Epithelial cell of proximal tubule (primary cell): ENCODE measurements at places on chromosomes 3 and 15. TPM values are rescaled to one million over a fixed set of nuclear protein-coding genes. Genes with fewer than 3 reads are reported as not detected.
A peak's percentile ranks its signal among the peaks of the same experiment; 100 is the strongest.

GRCh38 chr3:184532940-184533732, 28.4 kb upstream of the EPHB3 start:
- DNase-seq: no peak

- DNase-seq: no peak
Measured at GRCh38 chr3:43286841-43287499, 630 bp downstream of the SNRK start.

- DNase-seq: no peak
Measured at GRCh38 chr3:35832140-35832571, 192.8 kb downstream of the ARPP21 start.

GRCh38 chr3:8938021-8938420, 25.3 kb downstream of the RAD18 start:
- DNase-seq: no peak

GRCh38 chr3:128178782-128179483, 25.7 kb downstream of the EEFSEC start:
- DNase-seq: no peak

- DNase-seq: peak; percentile 96
Measured at GRCh38 chr3:179801263-179801662, 148.4 kb downstream of the USP13 start.

GRCh38 chr3:100160521-100160920, 46.2 kb upstream of the FILIP1L start:
- no peak for DNase-seq

DNA sequence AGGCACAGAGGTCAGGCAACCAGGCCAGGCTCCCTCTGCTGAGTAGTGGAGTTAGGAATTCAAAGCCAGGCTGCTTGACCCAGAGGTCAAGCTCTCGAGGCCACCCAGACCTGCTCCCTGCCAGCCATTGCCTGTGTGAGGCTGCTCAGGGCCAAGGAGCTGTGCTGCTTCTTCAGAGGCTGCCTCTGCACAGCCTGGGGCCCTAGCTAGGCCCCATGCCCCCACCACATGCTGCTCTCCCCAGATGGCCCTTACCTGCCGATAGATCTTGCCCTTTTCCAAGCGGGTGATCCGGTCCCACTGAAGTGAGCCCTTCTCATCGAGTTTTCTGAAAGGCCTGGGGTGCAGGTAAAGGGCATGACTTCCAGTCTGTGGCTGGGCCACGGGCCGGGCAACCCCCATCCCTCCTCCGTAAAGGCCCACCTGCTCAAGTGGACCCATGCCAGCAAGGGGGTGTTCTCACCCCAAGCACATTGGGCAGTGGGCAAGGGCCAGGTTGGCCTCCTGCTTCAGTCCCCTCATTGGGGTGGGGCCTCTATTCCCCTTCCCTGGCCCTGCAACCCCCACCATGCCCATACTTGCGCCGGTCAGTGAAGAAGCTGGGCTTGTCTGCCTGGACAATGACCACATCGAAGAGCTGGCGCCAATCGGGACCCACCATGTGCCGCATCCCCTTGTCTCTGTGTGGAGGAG, 6.5 kb downstream of the NT5DC2 start:
- no peak for DNase-seq

GRCh38 chr3:2096216-2096615, 2.5 kb upstream of the CNTN4 start:
- no peak for DNase-seq

DNA sequence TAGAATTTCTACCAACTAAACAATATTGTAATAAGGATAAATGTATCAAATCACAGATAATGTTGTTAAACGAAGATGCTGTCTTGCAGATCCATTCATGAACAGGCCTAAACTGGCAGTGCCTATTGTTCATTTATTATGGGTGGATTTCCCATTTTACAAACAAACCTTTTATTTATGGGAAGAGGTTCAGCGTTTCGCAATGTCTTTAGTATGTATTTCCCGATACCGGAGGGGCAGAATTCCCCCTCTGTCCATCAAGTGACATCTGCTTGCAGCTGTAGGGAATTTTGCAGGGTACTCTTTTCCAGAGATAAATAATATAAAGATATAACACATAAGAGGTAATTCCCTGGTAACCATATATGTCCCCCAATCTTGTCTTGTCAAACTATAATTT, 5.7 kb downstream of the CEP19 start:
- no peak for DNase-seq

GRCh38 chr15:29311696-29312095, 42.1 kb upstream of the NSMCE3 start:
- DNase-seq: no peak

DNA sequence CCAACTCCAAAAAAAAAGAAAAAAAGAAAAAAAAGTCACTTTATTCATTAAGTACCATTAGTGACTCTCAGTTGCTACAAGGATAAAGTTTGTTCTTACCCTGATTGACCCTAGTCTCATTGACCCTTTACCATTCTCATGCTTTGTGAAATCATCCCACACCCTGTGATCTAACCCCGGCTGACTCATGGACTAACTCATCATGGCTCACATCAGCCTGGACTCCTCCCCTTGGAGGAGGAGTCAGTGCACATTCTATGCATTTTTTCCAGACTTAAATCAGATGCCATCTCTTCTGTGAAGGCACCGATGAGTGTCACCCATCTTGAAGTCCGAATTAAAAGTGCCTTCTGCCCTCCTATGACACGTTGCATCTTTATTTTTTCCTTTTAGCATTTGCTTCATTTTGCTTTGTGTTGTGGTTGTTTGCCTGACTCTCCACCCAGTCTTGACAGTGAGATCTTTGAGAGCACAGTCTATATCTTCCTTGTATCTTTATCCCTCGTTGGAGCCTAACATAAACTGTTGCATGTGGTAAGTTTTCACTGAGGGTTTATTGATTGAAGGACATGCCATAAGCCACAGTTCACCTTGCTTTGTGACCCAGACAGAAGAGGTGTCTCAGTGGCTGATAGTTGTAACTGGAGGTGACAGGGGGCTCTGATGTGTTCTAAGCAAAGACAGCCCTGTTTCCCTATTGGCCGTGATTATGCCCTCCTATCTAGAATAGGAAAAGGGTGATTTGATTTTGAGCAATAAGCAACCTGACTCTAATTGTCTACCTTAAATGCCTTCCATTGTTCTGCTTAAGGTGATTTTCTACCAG, 72.1 kb downstream of the IL1RAP start:
- peak; percentile 88 for DNase-seq

DNA sequence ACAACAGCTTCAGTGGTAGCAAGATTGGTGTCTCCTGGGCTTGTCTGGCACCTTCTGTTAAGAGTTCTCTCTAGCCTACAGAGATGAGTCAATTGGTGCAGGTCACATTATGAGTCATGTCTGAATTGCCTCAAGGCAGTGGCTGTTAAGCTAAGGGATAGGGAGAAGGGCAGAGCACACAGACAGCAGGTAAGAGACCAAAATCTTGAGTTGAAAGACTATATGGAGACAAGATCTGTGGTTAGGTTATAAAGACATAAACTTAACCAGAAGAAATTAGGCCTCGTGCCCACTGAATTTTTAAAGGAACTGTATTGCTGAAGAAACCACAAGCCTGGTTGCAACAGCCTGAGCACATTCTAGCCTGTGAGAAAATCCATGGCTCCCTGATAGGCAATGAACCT, 19.2 kb upstream of the KPNA1 start:
- DNase-seq: peak; percentile 64

DNA sequence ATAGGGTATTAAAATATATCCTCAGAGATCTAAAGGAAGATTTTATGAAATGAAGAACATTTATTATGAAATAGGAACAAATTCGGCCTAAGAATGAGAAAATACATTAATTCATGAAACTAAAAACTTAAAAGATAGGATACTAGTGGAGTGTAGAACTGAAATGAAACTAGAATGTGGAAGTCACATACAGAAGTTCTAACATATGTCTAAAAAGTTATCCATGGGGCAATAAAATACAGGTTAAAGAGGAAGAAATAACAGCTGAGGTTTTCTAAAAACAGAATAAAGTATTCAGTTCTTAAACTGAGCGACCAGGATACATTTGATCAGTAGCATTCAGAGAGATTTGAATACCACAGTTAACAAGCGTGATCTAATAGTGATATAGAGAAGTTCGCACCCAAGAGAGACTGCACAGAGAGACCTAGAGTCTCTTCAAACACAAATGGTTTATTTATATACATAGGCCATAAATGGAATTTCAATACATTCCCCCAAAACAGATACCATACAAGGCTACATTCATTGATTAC, 85.9 kb downstream of the FEZF2 start:
- no peak for DNase-seq

GRCh38 chr15:86135041-86135440, 55.4 kb downstream of the AGBL1 start:
- DNase-seq: no peak

GRCh38 chr3:139689122-139689521, 11.3 kb upstream of the NMNAT3 start:
- DNase-seq: no peak

DNA sequence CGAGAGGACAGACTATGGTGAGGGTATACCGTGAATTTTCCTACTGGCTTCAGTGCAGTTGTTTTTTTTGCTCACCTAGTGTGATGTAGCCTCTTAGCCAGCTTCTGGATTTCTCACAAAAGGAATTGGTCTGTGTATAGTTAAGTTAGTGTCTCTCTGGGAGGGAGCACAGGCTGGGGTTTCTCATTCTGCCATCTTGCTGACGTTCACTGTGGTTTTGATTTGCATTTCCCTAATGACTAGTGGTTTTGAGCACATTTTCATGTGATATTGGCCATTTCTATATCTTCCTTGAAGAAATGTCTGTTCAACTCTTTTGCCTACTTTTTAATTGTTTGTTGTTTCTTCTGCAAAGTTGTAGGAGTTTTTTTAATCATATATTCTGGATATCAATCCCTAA, 2.2 kb upstream of the CD86 start:
- no peak for DNase-seq

DNA sequence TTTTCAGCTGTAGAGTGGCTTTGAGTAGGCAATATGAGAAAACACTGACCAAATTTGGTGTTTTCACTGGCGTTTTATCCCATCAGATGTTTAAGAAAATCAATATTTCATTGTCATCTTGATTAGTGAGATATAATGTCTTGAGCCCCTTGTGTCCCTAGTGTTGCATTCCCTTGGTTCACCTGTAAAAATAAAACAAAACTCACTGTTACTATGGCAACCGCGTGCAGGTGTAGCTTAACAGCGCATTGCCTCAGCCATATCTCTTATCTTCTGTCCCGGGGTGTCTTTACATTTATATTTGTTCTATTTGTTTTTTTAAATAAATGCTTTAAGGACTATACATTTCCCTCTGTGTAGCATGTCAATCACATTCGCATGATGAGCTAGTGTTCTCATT, 551.6 kb downstream of the ZIC1 start:
- DNase-seq: no peak

DNA sequence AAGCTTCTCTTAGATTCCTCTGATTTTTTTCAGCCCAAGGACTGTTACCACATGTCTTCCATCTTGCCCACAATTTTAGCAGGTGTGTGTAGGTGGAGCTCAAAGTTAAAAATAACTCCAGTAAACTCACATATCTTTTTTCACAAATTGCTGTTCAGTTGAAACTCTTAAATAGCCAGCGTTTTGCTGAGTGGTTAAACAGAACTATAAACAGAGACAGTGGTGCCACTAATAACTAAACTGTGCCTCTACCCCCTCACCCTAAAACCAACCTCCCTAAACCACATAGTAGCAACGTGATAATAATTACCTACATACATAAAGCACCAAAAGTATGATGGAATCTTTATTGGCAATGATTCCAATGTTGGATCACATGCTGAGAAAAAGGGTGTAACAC, 525.1 kb downstream of the PDCD6IP start:
- DNase-seq: no peak

GRCh38 chr3:42213417-42213816, 52.6 kb downstream of the CCK start:
- DNase-seq: no peak

DNA sequence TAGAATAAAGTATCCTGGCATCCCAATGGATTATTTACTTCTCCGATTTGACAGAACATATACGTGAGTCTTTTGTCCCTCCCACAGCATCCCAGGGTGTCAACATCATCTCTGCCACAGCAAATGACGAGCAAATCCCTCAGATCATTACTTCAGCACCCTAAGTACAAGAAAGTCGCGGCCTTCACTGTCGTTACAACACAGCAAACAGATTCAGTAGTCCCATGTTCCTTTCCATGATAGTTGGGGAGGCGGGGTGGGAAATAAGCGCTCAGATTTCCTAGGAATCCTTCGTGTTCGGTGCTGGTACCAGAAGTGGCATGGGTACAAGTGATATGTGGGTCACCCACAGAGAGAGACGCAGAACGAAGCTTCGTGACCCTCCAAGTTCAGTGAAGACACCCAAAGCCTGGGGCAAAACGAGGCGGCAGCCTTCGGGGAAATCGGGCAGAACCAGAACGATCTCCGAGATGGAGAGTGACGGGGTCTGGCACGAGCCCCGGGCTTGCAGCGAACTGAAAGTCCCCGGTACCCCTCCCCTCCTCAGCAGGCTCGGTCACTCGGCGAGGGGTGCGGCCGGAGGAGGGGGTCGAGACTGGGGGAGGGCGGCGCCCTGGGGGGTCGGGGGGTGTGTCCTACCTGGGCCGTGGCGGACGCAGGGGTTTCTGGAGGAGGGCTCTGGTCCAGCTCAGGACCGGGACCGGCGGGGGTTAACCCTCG, 619 bp downstream of the TTBK2 start:
- DNase-seq: no peak

DNA sequence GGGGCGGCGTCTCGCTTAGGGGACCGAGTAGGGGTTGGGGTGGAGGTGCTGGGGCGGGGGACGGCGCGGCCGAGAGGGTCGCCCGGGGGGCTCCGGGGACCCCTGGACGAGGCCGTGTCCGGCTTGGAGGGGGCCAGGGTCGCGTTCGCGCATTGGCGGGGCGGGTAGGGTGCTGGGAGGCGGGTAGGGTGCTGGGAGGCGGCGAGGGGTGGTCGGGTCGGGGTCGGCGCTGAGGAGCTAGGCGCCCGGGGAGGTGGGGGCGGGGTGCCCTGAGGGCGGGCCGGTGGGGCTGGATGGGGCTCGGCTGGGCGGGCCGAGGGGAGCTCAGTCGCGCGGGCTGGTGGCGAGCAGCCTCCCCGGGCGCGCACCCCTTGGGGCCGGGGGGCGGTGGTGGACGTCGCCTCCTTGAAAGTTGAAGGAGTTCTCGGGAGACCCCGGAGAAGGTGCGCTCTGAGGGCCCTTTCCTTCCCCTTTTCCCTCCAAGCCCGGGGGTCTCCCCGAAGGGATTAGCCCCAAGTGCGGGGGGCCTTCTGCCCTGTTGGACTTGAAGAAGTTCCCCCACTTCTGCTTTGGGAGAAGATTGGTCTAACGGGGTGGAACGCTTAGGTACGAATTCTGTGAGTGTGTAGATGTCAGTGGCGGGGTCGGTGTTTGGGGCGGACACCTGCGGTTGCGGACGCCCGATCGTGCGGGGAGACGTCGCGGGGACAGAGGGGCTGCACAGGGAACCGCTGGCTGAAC, 543 bp downstream of the MEF2A start:
- DNase-seq: no peak

Gene KLHL6
- total RNA-seq: not detected in 2 replicates

Gene PP2D1
- not detected in 2 replicates for total RNA-seq

Gene ACKR4
- total RNA-seq: not detected in 2 replicates

Gene B4GALT4
- total RNA-seq: 17.9 and 21.9 TPM in 2 replicates

Gene IQCH
- total RNA-seq: 0.92 and 2.2 TPM in 2 replicates

Gene CPN2
- not detected in 2 replicates for total RNA-seq

Gene LMOD3
- not detected in 2 replicates for total RNA-seq

Gene DUOXA2
- total RNA-seq: not detected in 2 replicates

Gene SLC6A20
- total RNA-seq: 0.51 and 2.8 TPM in 2 replicates

Gene TIMP4
- 0.22 and 0.35 TPM in 2 replicates for total RNA-seq

Gene NDN
- total RNA-seq: 56.8 and 77.3 TPM in 2 replicates

Gene NAA80
- total RNA-seq: 8.5 and 19.4 TPM in 2 replicates

Gene DPPA2
- total RNA-seq: not detected in 2 replicates

Gene ITPKA
- total RNA-seq: 6.7 and 9.8 TPM in 2 replicates

Gene C3orf80
- total RNA-seq: not detected in 2 replicates

Gene ALDH1L1
- total RNA-seq: 0.06 and 0.29 TPM in 2 replicates

Gene WDR49
- total RNA-seq: not detected in 2 replicates
